Left renal pelvis (tissue), 4 donors: ENCODE measurements at places on chromosomes 11 and 22.

GRCh38 chr11:134074346-134074745, 5.5 kb downstream of the JAM3 start:
- DNase-seq = no peak

- no peak for DNase-seq
Observed at GRCh38 chr11:120660024-120660565, 148.5 kb downstream of the GRIK4 start.

DNA sequence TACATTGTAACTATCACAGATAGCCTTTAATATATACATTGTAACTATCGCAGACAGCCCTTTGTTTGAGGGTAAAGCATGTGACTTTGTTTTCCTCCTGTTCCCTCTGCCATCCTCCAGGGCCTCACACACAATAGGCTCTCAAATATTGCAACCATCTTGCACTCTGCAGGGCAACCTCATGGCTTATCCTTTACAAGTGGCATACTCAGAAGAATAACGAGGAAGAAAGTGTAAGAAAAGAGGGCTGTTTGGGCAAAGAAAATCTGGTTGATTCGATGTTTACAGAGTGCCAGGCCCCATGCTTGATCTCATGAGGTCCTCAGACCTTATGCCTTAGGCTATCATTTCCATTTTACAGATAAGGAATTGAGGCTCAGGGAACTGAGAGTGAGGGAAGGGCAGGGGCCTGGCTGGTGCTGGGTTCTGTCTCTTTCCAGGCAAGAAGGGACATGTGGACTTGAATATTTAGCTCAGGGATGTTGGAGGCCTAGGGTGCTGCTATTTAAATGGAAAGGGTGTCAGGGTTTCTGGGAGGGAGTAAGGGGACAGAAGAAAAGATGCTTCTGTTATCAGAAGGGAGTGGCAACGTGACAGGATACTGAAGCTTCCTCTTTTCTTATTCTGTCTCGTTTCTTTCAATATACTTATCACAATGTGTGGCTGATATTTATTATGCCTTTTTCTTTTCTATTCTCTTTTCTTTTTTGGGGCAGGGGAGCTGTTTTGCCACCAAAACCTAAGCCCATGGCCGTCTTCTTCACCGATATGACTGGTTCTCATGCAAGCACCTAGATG, 1.1 kb upstream of the SAMM50 start:
- no peak for DNase-seq

- DNase-seq = no peak
Observed at GRCh38 chr11:71139516-71140205, 112.7 kb downstream of the SHANK2 start.

DNA sequence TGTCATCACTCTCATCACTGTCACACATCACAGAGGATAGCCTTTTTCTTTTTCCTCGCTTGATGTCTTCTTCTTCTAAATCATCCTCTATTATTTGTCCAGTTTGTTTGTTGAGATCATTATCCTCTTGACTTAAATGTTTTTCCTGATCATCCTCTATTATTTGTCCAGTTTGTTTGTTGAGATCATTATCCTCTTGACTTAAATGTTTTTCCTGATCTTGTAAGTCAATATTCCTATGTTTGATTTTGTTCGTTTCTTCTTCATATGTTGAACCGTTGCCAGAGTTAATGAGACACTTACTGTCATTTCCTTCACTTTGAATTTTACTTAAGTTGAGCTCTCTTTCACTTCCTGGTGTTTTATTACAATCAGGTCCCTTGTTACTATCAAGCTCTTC, 5.6 kb downstream of the CCDC82 start:
- DNase-seq = no peak

GRCh38 chr11:91158891-91159537, 936.2 kb upstream of the CHORDC1 start:
- DNase-seq = no peak

- no peak for DNase-seq
Observed at GRCh38 chr11:25927411-25927953, 404.4 kb upstream of the ANO3 start.

GRCh38 chr22:31083377-31083768, 2.3 kb downstream of the SMTN start:
- no peak for DNase-seq

GRCh38 chr11:11107076-11107723, 245.8 kb downstream of the CSNK2A3 start:
- DNase-seq = no peak

- DNase-seq = no peak
Observed at GRCh38 chr11:127709960-127710359, 709.4 kb upstream of the KIRREL3 start.
